NT2/D1 (cell line): ENCODE measurements at places on chromosomes 1 and 21.

- DNase-seq: no peak
Observed at GRCh38 chr1:171185091-171185490, at the start of gene FMO2. TSS of gene FMO2 (plus strand) at chr1:171185300. CDS start at chr1:171185714, 414 bp downstream.

- DNase-seq: peak; percentile 52
Observed at GRCh38 chr1:84774669-84775534, 84.6 kb upstream of the SSX2IP start.

DNA sequence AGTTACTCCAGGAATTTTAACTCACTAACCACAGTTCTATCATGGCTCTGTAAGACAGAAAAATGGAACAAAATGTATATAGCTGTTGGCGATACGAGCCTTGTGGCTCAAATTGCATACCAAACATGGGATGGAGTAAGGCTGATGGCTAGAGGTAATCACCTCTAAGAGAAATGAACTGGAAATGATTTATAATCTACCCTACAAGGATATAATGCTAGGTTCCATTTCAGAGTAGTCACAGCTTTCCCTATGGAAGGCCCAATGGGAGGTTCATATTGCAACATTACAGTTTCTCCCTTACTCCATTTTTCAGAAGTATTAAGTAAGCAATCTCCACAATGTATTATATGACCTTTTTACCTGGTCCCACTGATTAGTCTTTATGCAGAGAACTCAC is 61.6 kb downstream of the EDEM3 start:
- DNase-seq: no peak

GRCh38 chr21:41627428-41627827 is 119.5 kb upstream of the TMPRSS2 start:
- DNase-seq: no peak

GRCh38 chr1:213399695-213400094 is 348.7 kb downstream of the RPS6KC1 start:
- DNase-seq: peak; percentile 58

GRCh38 chr1:27660300-27660835 is 11.6 kb downstream of the IFI6 start:
- no peak for DNase-seq

- DNase-seq: no peak
Observed at GRCh38 chr21:15363921-15364320, 299.1 kb upstream of the NRIP1 start.

GRCh38 chr1:76160225-76160624 is 85.7 kb downstream of the ST6GALNAC3 start:
- no peak for DNase-seq

DNA sequence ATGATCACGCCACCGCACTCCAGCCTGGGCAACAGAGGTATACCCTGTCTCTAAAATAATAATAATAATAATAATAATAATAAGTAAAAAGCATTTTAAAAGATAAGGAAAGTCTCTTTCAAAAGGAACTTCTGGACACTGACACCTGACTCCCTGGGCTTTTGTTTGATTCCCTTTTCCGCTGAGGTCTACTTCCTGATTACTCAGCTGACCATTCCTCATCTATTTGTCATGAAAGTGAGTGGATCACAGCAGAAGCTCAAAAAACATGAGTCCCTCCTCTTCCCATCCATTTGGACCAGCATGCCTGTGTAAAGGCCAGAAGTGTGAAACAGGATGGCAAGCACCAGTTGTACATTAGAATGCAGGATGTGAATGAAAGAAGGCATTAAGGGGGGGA is 61.1 kb upstream of the FBXO28 start:
- no peak for DNase-seq

DNA sequence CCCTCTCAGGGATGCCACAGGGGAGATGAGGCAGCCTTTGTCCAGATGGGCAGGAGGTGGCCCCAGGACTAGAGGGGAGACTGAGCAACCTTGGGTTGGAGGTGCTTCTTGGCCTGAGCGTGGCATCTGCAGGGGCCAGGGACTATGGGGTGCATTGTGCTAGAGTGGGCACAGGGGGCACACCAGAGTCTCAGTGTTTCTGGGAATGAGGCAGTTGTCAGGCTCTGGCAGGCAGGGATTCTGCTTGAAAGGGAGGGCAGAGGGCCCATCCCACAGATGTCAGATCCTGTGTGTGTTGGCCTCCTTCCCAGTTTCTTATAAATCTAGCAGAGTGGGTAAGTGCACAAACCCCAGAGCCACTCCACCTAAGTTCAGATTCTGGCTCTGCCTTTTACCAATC is 13.7 kb downstream of the LGR6 start:
- no peak for DNase-seq

- no peak for DNase-seq
Observed at GRCh38 chr1:161266202-161266601, 7.7 kb downstream of the PCP4L1 start.

- no peak for DNase-seq
Observed at GRCh38 chr1:162605225-162605927, 26.9 kb upstream of the DDR2 start.

- no peak for DNase-seq
Observed at GRCh38 chr1:2206813-2207487, 12.4 kb upstream of the FAAP20 start.

- no peak for DNase-seq
Observed at GRCh38 chr21:41180752-41181151, 12.8 kb downstream of the BACE2 start.

DNA sequence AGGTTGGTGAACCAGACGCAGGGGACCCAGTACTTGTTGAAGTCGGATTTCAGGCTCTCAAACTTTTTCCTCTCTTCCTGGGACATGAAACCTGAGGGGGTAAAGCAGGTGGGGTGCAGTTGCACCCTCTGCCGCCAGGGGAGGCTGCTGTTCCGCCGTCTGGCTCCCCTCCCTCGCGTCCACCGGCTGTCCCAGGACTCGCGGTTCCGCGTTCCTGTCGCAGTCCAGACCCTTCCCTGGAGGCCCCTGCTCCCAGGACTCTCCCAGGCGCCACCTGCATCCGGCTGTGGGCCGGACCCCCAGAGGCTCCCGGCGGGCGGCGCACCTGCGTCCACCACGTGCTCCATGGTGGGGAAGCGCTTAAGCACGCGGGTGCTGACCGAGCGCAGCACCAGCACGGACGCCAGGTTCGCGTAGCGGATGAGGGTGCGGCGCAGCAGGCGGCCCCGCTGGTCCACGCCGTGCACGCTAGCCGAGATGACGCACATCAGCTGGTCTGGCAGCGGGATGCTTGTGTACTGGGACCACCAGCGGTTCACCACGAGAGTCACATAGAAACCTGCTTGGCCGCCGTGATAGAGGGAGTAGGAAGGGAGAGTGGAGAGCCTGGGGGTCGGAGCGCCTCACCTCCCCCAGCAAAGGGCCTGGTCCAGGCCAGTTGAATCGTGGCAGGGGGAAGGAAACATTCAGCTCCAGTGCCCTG is 1.7 kb downstream of the BEST4 start:
- DNase-seq: peak; percentile 83

GRCh38 chr21:19540287-19540686 is 1136.7 kb upstream of the TMPRSS15 start:
- no peak for DNase-seq

- no peak for DNase-seq
Observed at GRCh38 chr1:216758161-216758560, 34.9 kb upstream of the ESRRG start.

DNA sequence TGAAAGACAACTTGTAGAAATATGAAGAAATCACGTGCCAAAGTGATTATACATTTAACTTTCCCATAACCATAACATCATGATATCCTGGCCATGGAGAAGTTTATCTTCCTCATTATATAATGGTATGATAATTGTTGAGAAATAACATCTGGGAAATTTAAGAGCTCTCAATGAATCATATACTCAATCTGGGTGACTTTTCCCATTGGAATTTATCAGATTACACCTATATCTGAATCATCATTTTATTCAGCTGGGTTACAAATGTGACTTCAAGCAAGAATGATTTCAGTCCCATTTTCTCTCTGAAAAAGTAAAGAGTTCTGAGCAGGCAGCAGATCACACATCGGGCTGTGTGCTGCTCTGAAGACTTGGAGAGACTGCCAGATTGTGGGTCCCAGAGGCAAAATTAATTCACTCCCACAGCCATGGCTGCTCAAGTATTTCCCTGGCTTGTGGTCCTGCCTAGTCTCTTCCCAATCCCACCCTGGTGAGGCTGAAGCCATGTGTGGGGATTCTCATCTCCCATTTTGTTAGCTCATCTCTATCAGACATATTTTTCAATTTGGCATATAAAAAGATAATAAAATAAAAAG is 278.0 kb downstream of the MRPL39 start:
- DNase-seq: no peak

DNA sequence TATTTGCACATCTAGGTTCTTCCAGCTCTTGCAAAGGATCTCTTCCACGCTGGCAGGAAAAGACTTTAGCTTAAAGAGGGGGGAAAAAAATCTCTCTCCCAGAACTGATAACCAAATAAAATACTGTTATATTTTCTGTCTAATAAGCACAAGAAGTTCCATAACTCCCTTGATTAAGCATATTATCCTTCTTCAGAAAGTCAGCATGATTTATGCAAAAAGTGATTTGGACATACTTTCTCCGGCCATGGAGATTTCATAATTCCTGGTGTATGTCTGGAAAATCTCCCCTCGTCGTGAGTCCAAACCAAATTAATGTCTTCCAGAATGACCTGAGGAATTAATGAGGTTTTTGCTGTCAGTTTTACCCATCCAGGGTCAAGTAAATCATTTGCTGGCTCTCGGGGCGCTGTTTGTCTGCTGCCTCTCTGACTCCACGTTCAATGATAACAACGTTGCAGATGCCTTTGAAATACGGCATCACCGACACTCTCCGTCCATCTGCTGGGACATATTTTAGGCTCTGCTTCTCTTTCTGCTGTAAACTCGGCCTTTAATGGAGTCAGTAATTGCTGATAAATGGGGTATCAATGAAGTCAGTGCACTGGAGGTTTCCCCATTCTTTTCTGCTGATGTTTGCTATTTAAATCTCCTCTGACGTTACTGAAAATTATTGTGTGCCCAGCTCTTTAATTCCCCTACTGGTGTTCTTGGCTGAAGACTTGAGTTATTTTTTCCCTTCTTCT is 112.9 kb downstream of the HLX start:
- no peak for DNase-seq

- no peak for DNase-seq
Observed at GRCh38 chr21:44478124-44478800, 23.0 kb downstream of the LRRC3 start.

- no peak for DNase-seq
Observed at GRCh38 chr1:39900662-39901463, 854 bp downstream of the MYCL start.

DNA sequence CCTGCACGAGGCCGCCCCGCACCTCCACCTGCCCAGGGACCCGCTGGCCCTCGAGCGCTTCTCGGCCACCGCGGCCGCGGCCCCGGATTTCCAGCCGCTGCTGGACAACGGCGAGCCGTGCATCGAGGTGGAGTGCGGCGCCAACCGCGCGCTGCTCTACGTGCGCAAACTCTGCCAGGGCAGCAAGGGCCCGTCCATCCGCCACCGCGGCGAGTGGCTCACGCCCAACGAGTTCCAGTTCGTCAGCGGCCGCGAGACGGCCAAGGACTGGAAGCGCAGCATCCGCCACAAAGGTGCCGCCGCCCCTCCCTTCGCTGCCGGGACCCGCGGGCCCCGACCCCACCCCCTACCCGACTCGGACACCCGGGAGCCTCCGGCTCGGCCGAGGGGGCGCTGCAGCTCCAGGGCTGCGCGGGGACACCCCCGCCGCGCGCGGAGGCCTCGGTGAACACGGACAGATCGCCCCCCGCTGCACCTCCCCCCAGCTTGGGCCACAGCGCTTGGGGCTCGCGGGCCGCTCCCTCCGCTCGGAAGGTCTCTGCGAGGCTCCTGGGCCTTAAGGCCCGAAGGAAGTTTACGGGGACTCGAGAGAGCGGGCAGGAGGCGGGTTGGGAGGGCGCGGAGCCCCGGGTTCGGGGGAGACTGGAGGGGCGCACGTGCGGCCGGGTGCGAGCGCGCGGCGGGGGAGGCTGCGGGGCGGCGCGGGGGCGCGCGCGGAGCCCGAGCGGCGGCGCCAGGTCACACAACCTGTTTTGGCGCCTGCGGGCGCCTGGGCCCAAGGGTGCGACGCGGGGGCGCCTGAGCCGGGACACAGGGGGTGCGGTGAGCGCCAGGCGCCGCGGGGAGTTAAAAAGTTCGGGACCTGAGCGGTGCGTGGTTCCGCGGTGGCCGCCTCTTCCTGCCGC is 1.2 kb downstream of the SAMD11 start:
- DNase-seq: no peak

DNA sequence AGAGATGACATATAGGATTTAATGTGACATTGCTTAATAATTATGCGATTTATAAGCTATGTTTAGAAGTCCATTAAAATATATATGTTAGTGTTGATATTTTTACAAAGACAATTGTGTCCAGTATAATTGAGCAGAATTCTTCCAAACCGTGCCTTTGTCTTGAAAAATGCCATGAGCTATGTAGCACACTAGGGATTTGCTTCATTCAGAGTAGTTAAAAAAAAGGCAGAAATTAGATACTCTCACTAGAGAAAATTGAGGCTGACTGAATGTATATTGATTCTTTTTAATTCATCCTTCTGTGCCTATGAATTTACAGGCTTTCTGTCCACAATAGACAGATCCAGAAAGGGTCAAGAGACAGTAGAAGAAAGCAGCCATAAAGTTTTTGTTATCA is 429.0 kb downstream of the NEGR1 start:
- no peak for DNase-seq

- DNase-seq: no peak
Observed at GRCh38 chr1:14613926-14614325, 15.4 kb downstream of the KAZN start.

- no peak for DNase-seq
Observed at GRCh38 chr1:201024625-201024998, 1.1 kb upstream of the KIF21B start.

GRCh38 chr1:12069623-12070244 is 6.6 kb downstream of the TNFRSF8 start:
- DNase-seq: no peak

DNA sequence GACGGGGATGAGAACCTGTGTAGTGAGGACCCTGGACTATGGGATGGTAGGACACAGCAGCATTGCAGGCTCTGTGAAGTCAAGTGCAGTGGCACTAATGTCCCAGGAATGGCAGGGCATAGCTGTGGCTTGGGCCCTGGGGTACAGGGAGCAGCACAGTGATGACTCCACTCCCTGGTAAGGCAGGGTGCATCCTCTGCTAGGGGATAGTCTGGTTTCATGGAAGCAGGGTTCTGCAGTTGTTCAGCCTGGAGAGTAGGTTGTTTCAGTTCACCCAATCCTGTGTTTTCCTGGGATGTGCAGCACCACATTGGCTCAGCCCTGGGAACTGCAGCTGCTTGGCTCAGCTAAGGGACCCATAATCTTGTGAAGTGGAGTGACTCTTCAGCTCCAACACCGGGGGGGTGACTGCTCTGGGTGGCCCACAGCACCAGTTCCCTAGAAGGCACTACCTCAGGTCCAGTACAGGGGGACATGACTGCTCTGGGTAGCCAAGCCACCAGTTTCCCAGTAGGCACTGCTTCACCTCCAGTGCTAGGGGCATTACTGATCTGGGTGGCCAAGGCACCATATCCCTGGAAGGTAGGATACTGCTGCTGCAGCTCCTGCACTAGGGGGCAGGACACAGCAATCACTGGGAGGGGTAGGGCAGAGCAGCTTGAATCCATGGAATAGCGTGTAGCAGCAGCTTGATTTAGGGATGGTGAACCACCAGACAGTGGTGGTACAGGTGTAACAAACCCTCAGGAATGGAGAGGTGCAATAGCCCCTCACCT is 15.3 kb upstream of the C1orf185 start:
- DNase-seq: no peak
